Stimulated activated CD4-positive, alpha-beta T cell treated with anti-CD3 and anti-CD28 coated beads, Interleukin-12 subunit alpha, Interleukin-12 subunit beta, amount 100 ng/mL, for 48 hours (primary cell): ENCODE measurements at places on chromosomes 2 and 18.

DNA sequence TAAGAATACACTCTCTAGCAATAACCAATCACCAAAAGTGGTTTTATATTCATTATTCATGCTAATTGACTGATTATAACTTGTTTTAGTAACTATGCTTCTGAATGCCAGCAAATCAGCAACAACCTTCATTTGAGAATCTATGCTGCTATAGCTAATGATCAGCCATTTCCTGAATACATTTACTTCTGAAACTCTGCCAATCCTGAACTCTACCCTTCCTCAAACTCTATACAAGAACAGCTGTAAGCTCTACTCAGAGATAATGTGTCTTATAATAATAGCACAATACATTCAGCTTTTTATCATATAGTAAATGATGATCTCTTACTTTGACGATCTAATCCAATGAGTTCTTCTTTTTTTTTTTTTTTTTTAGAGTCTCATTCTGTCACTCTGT, 85.7 kb upstream of the EPAS1 start:
- DNase-seq: no peak

GRCh38 chr18:45793264-45793965, 32.1 kb upstream of the SIGLEC15 start:
- no peak for DNase-seq

GRCh38 chr2:192245329-192245728, 50.6 kb upstream of the TMEFF2 start:
- no peak for DNase-seq

DNA sequence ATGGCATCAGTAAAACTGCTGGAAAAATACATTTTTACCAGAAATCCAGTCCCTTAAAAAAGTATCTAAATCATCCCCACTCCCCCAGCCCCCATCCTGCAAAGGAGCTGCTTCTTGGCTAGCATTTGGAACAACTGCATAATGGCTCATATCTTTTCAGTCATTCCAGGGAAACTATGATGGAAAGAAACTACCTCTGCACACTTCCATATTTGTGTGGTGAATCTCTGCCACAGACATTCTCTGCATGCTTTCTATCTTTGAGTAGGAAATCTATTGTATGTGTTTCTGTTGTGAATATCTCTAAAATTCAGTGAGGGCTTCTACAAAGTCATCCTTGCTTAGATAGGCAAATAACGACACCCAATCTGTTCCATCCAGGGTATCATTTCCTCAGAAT, 632.3 kb downstream of the LRP1B start:
- DNase-seq: no peak

DNA sequence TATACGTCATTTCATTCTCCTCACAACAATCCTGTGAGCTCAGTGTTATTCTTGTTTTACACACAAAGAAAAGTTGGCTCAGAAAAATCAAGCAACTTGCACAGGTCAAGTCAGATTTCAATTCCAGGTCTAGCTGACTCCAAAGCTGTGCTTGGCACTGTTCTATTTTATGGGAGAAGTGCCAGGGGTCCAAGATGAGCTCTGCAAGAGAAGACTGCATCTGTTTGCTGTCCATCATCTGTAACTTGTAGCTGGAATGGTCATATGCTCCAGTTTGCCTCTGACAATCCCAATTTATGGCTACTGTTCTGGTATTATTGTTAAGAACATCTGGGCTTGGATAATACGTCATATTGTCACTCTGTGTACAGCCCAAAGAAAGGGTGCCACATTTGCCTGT, 28.9 kb downstream of the KCNF1 start:
- no peak for DNase-seq
